ENCODE measurements at places on chromosomes 1 and 21.
A peak's percentile ranks its signal among the peaks of the same experiment; 100 is the strongest.

- peaks cover 35% of the 10 kb centered on the region for H3K27me3 ChIP-seq
- peaks cover 3% of the 10 kb centered on the region for H3K4me1 ChIP-seq
- H3K4me3 ChIP-seq: no peak overlapping the region
- no peak for DNase-seq
- H3K36me3 ChIP-seq: no peaks in the 10 kb centered on the region
Measured at GRCh38 chr1:202289009-202289408, 52.7 kb downstream of the UBE2T start.

- no peaks in the 10 kb centered on the region for H3K36me3 ChIP-seq
- H3K27ac ChIP-seq: no peak overlapping the region
- H3K4me3 ChIP-seq: no peak overlapping the region
- DNase-seq: no peak
Measured at GRCh38 chr1:195604287-195604686, 1004.0 kb downstream of the KCNT2 start.

DNA sequence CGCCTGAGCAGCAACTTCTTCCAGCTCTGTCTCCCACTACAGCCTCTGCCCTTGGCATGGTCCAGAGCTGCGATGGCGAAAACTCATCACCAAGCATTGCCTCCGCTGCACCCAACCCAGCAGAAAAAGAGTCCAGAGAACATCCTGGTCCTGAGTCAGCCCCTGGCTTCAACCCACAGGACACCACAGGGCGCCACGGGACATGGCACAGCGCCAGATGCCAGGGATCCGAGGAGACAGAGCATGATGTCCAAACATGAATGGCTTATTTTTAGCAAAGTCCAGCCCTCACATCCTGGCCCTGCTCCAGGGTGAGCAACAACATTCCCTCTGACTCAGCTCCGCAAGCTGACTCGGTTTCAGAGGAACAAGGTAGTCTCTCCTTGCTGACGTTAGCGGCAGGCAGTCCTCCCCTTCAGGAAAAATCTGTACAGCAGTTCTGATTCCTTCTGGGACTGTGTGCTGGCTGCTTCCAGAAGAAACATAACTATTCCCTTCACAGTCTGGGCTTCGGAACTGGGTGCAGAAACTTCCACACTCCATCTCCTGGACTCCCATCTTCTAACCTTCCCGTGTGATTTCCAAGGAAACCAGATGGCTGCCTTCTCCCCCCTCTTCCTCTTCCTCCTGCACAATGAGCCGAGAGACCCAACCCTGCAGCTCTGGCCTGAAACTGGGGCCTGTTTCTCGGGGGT lies 131.3 kb downstream of the TOMM20 start:
- no peak overlapping the region for H3K27ac ChIP-seq
- no peaks in the 10 kb centered on the region for H3K27me3 ChIP-seq
- peak; percentile 11 for DNase-seq

DNA sequence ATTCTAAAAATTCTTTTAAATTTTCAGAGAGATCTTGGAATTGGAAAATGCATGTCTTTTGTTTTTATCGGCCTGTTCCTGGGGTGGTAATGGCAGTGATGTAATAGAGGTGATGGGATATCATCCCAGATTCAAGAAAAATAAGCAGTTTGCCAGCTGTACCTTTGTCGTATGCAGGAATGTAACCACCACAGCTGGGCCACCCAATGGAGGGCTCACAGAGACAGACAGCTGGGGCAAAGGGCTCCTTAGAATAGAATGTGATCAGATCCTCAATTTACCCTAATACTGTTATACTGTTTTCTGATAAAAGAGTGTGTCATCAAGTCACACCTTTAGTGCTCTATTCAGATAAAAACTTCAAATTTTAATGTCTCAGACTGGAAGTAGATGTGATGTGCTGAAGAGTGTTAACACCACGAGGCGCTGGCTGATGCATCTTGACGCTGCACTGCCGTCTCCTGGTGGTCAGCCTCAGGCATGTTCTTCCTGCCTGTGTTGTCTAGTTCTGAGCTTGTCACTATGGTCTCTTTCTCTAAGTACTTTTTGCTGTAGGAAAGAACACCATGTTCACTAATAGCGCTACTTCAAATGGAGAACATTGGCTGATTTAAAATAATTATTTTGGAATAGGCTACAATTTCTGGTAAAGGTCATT lies 78.8 kb downstream of the C1orf21 start:
- H3K36me3 ChIP-seq: no peaks in the 10 kb centered on the region
- no peak overlapping the region for H3K4me3 ChIP-seq
- H3K27me3 ChIP-seq: peaks cover 6% of the 10 kb centered on the region
- DNase-seq: no peak
- no peaks in the 10 kb centered on the region for H3K4me1 ChIP-seq
- H3K27ac ChIP-seq: no peak overlapping the region

DNA sequence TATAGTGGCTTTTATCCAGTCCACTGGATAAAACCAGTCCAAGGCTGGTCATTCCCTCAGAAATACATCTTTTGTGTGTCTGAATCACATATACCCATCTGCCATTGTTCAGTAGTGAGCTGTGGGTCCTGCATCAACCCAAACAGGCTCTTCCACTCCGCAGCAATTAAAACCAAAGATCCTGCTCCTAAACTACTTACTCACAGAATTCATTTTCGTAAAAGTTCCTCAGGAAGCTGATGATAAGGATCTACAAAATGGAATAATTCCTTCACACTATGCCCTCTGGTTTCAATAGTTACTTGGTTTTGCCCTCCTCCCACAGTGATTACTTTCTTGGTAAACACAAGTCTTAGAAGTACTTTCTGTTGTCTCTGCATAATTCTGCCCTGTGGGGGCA lies 5.1 kb upstream of the MFSD2A start:
- H3K27ac ChIP-seq: no peak overlapping the region
- peaks cover 38% of the 10 kb centered on the region for H3K27me3 ChIP-seq
- no peaks in the 10 kb centered on the region for H3K36me3 ChIP-seq

Data from activated naive CD4-positive, alpha-beta T cell treated with anti-CD3 and anti-CD28 coated beads, Interleukin-2, amount 10 ng/mL, durations not matched to agents 7 days and 5 days (primary cell).